ENCODE measurements at places on chromosomes 5 and 9. TPM values are rescaled to one million over a fixed set of nuclear protein-coding genes. Genes with fewer than 3 reads are reported as not detected.

The HABP4 gene
- polyA plus RNA-seq: 10.4 TPM

The PITX1 gene
- 0.42 TPM for polyA plus RNA-seq

The C5 gene
- 80.6 TPM for polyA plus RNA-seq

The COL5A1 gene
- 160 TPM for polyA plus RNA-seq

The STKLD1 gene
- 4.9 TPM for polyA plus RNA-seq

The POLR1E gene
- 28.7 TPM for polyA plus RNA-seq

The PARP8 gene
- 20.7 TPM for polyA plus RNA-seq

The FCN1 gene
- 2.8 TPM for polyA plus RNA-seq

The ESM1 gene
- 3.9 TPM for polyA plus RNA-seq

The SLC45A2 gene
- polyA plus RNA-seq: not detected

The BSPRY gene
- 6.7 TPM for polyA plus RNA-seq

The PURA gene
- 11.1 TPM for polyA plus RNA-seq

The GFPT2 gene
- polyA plus RNA-seq: 9.7 TPM

The TPPP gene
- polyA plus RNA-seq: 6.9 TPM

The IL3 gene
- not detected for polyA plus RNA-seq

The PDCD1LG2 gene
- 0.34 TPM for polyA plus RNA-seq

The ELOVL7 gene
- 3.9 TPM for polyA plus RNA-seq

The ADAMTS16 gene
- polyA plus RNA-seq: 0.71 TPM

The ENTPD8 gene
- 0.32 TPM for polyA plus RNA-seq

The MLANA gene
- 1.3 TPM for polyA plus RNA-seq

The SH3TC2 gene
- polyA plus RNA-seq: 1.4 TPM

The ADAMTS13 gene
- polyA plus RNA-seq: 10.3 TPM

The HMCN2 gene
- polyA plus RNA-seq: 0.55 TPM

The PCDHB2 gene
- 7.3 TPM for polyA plus RNA-seq

The PCDHB11 gene
- polyA plus RNA-seq: 3.8 TPM

The SCGB3A2 gene
- polyA plus RNA-seq: 1,845 TPM

The CCDC127 gene
- polyA plus RNA-seq: 16.1 TPM

The SLC46A2 gene
- 0.33 TPM for polyA plus RNA-seq

The TNFSF15 gene
- 12.0 TPM for polyA plus RNA-seq

The TMEM232 gene
- 7.6 TPM for polyA plus RNA-seq

The PDE8B gene
- polyA plus RNA-seq: 6.8 TPM

The GPR21 gene
- polyA plus RNA-seq: 0.31 TPM

The RNF14 gene
- polyA plus RNA-seq: 47.4 TPM

Measured in right lung (tissue), 10 donors.